ENCODE measurements at places on chromosomes 5 and 9. TPM values are rescaled to one million over a fixed set of nuclear protein-coding genes. Genes with fewer than 3 reads are reported as not detected.

DNA sequence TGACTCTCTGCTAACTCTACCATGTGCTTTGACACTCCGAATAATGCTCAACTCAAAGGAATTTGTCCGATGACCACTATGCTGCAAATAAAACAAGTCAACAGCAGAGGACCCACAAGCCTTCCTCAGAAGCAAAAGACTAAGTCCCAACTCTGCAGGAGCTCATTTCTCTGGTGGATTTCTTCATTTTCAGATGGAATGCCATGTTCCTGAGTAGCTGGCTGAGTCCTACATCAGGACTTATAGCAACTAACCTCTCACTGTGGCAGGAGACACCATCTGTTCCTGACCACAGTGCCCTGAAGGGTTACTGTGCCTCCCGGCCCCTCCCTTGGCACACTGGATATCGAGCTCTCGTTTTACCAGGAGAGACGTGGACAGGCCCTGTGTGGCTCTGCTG is 20.8 kb downstream of the LHFPL2 start:
- no peak for DNase-seq

GRCh38 chr5:83973925-83974815 is 253.5 kb upstream of the HAPLN1 start:
- no peak for DNase-seq

DNA sequence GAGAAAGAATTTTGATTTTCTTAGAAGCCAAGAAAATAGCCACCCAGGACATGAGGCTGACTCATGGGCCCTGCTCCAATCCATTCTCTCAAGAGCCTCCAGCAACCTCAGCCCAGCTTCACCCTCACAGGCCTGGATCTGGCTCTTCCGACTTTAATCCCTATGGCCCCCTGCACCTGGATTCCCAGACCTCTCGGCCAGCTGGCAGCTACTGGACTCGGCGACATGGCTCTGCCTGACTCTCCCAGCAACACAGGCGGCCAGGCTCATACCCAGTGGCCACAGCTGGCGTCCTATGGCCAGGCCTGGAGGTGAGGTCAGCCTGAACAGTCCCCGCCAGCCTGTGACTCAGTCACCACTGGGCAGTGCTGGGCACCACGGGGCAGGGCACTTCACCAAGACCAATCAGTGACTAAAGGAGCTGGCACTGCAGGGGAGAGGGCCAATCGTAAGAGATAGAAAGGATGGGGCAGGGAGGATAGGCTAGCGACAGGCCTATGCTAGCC is 6.2 kb upstream of the PDLIM4 start:
- DNase-seq = no peak

DNA sequence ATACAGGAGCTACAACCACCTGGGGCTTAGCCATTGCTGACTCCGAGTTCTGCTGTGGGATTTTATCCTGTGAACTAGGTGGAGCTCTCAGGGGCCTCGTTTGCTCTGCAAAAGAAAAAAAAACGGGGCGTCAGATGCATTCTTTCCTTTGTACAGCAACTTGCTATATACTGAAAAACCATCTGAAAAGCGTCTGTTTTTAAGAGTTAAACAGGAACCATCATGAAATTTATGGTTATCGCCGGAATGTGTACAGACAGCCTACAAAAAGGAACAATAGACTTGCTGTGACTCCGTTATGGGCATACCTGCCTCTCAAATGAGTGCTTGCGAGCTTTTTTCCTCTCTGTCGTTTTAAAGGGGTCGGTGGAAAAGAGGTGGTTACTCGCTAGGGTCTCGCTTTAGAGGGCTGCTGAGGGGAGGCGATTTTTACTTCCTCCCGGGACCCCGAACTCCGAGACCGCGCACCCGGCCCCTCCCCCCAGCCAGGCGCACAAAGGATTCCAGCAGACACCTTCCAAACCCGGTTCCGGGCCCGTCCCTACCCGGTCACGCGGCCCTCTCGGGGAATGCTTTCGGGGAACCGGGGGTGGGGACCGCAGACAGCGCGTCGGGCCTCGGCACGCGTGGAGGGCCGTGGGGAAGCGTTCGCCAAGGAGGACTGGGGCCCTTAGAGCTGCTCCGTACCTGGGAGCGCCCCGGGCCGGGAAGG is 826 bp downstream of the PAIP1 start:
- DNase-seq = peak; percentile 53

DNA sequence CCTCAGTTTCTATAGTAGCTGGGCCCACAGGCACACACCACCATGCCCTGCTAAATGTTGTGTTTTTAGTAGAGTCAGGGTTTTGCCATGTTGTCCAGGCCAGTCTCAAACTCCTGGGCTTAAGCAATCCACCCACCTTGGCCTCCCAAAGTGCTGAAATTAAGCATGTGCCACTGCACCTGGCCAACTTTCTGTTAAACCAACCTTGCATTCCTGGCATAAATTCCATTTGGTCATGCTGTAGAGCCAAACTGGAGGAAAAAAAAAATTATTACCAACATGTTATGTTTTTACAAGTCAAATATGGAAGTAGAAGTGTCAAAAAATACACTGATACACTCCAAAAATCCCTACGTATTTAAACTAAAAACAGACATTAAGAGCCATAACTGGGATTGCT is 54.1 kb downstream of the ERMP1 start:
- no peak for DNase-seq

SLC36A3 gene
- not detected for polyA plus RNA-seq

DMRT3 gene
- polyA plus RNA-seq = not detected

Data from foreskin keratinocyte (primary cell).